NCI-H1105 (cell line): ENCODE measurements at places on chromosomes 2 and 18.

GRCh38 chr2:179355881-179356280 is 91.2 kb upstream of the SESTD1 start:
- DNase-seq = no peak

DNA sequence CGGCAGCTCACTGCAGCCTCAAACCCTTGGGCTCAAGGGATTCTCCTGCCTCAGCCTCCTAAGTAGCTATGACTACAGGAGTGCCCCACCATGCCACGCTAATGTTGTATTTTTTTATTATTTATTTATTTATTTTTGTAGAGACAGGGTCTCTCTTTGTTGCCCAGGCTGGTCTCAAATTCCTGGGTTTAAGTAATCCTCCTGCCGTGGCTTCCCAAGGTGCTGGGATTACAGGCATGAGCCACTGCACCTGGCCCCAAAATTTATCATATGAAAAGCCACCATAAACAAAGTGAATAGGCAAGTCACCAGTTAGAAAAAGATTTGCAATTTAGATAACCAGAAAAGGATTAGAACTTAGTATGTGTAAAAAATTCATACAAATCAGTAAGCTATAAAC is 138.6 kb upstream of the NCK2 start:
- no peak for DNase-seq

GRCh38 chr2:39223909-39224308 is 19.9 kb downstream of the CDKL4 start:
- DNase-seq = no peak

DNA sequence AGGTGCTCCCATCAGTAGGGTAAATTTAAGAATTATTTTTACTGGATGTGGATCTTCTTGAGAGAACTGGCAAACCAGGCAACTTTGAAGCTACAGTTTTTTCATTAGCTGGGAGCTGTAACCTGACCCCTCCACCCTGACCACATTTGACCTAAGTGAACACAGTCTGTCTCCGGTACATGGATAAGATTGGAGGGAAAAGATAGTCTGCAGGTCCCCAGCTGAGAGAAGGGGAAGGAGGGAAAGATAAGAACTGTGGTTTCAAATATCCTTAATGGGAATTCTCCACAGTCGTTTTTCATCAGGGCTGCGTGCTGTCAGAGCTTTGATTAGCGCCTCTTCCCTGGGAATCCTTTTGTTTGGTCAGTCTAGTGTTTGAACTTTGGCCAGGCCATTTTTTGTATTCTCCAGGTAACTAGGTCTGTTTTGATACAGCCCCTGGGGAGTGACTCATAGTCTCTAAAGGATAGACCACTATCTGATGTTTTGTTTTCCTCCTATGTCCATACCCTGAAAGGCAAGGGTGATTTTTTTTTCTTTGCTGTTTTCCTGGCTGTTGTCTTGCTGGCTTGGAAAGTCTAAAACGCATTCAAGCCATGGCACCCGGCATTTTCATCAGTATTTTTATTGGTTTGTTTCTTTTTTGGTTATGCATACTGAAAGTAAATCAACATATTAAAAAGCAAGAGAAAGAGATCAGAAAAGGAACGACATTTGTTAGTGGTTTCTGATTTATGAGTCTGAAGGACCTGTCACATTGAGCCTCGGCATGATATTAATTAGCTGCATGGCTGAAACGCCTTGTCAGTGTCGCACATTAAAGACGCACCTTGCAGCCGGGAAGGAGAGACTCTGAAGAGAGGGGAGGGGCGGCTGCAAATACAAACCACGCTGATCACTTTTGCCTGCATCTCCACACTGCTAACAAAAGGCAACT is 183.4 kb upstream of the FN1 start:
- peak; percentile 63 for DNase-seq

DNA sequence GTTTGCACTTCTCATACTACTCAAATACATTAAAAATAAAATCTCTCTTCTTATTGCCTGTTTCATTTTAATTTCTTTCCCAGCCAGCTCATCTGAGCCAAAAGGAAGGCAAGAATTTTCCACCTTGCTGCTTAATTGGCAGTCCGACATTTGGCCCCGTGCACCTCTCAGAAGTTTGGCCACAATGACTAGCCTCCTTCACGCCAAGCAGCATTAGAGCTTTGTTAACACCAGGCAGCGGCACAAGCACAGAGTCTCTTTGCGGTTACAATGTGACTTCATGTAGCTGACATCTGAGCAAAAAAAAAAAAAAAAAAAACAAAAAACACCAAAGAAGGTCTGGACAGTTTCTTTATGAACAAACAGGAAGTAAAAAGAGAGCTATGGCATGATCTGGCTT is 248.9 kb downstream of the OSR1 start:
- no peak for DNase-seq

GRCh38 chr18:68298330-68298729 is 416.6 kb downstream of the TMX3 start:
- DNase-seq = no peak

- DNase-seq = no peak
Observed at GRCh38 chr2:11980809-11981208, 234.4 kb downstream of the LPIN1 start.
